Effector memory CD4-positive, alpha-beta T cell (primary cell): ENCODE measurements at places on chromosomes 16 and 17.

DNA sequence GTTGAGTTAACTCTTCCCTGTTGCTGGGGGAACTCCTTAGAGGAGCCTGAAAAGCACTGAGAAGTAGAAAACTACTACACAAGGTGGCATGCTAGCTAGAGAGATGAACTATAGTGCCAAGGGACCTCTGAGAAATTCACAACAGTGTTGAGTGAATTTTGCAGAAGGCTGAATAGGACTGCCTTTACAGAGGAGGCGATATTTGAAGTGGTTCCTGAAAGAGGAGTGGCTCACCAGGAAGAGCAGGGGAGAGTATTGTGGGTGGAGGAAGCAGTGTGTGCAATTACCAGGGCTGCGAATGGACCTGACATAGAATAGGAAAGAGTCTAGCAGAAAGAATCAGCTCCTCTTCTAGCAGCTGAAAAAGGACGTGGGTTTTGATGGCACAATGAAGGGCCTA lies 66.4 kb downstream of the CDK5R1 start:
- no peak for DNase-seq

DNA sequence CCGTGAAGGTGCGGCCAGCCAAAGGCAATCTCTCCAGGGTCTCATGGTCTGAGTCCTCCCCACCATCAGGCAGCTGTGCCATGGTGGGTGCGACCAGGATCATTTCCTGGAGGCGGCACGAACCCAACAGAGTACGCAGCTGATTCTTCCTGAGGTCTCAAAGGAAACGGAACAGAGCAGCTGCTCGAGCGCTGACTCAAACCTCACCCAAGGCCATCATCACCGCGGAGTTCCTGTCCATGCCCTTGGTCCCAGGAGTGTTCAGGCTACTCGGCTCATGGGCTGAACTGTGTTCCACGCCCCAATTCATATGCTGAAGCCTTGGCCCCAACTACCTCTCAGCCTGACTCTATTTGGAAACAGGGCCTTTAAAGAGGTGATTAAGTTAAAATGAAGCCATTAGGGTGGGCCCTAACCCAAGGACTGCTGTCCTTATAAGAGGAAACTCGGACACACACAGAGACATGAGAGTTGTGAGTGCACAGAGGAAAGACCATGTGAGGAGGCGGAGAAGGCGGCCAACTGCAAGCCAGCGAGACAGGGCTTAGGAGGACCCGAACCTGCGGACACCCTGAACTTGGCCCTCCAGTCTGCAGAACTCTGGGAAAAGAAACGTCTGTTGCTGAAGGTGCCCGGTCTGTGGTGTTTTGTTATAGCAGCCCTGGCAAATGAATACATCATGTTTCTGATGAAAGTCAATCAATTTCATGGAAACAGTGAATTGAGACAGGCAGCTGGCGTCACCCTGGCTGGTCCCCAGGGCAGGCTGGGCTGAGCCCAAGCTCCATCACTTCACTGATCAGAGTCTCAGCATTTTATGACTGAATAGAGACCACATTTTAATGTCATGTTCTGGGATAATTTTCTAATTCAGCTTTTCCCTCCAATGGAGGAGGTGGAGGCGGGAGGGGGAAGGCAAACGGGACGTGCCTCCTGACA lies 13.7 kb downstream of the MXRA7 start:
- DNase-seq = no peak

DNA sequence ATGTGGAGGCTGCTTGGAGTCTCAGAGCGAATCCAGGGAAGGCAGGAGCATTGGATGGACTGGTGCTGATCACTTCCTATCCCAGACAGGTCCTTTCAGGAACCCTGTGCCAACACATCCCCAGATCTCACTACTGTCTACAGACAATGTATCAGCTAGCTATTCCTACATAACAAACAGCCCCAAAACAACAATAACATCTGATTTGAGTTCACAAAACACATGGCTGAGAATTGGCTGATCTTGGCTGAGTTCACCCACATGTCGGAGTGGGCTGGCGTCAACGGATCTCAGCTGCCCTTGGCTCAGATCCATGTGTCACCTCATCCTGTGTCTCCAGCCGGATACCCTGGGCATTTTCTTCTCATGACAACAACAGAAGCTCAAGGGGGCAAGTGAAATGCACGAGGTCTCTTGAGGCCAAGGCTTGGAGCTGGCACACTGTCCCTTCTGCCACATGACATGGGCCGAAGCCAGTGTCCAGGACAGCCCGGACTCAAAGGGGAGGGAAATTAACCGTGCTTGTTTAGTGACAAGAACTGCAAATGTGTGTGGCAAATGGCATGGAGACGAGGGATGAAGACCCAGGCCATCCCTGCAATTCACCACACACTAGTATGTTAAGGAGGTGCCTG lies 18.7 kb downstream of the SNX20 start:
- no peak for DNase-seq

- DNase-seq = no peak
Observed at GRCh38 chr16:84740596-84741116, 40.9 kb downstream of the USP10 start.

GRCh38 chr17:48051706-48052486 lies 3.7 kb downstream of the NFE2L1 start:
- DNase-seq = no peak
